D341Med (cell line): ENCODE measurements at places on chromosomes 11 and 22.

DNA sequence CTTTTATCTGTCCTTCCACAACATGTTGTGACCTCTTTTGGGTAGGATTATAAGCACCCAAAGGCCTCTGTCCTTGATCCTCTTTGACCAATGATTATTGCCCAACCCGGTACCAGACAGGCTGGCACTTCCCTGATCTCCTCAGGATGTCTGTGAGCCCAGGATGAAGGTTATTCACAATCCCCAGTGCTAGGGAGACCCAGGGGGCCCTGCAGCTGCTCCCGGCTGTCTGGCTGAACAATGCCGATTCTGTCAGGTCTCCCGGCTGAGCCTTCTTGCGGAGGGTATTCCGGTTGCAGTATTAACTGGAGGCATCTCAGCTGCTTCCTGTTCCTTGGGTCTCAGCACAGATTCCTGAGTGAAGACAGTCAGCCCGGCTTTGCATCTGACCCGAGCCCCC is 71.2 kb upstream of the CDON start:
- DNase-seq: no peak

- no peak for DNase-seq
Measured at GRCh38 chr11:134144744-134145143, 75.9 kb downstream of the JAM3 start.

- DNase-seq: no peak
Measured at GRCh38 chr11:59545179-59546020, 34.1 kb downstream of the OR4D9 start.

DNA sequence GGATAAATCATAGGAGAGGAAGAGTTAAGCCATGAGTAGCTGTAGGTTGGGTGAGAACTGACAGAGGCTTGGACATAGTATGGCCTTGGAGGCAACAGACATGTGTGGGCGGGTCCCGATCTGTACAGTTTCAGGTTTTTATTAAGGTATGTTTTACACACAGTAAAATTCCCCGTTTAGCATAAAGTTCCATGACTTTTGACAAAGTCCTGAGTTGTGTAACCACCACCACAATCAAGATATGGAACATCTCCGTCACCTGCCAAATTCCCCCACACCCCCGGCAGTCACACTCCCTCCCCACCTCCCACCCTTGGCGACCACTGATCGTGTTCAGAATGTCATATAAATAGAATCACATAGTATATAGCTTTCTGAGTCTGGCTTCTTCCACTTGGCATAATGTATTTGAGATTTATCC is 68.1 kb downstream of the GRIK4 start:
- no peak for DNase-seq

DNA sequence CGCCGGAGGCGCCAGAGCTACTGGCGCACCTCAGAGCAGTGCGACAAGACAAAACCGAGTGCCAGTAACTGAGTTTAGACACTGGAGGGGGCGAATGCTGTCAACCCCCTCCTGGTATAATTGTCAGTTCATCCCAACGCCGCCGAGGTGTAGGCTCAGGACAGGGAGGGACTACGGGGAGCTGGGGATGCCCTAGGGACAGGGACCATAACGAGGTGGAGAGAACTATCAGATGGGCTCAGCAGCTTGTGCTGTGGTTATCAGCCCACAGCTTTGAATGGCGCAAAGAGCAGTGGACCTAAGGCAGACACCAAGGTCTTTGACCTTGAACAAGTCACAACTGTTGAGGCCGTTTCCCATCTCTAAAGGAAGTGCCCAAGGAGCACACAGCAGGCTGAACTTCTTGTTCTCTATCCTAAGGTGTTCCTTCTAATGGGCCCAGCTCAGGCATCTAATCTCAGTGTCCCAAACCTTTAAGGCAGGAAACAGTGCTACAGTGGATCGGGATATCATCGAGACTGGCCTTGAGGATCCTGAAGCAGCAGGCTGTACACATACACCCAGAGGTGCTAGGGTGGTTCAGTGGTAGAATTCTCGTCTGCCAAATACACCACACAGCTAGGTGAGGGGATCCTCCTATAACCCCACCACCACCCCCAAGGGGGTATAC is 958 bp upstream of the TUT1 start:
- no peak for DNase-seq

DNA sequence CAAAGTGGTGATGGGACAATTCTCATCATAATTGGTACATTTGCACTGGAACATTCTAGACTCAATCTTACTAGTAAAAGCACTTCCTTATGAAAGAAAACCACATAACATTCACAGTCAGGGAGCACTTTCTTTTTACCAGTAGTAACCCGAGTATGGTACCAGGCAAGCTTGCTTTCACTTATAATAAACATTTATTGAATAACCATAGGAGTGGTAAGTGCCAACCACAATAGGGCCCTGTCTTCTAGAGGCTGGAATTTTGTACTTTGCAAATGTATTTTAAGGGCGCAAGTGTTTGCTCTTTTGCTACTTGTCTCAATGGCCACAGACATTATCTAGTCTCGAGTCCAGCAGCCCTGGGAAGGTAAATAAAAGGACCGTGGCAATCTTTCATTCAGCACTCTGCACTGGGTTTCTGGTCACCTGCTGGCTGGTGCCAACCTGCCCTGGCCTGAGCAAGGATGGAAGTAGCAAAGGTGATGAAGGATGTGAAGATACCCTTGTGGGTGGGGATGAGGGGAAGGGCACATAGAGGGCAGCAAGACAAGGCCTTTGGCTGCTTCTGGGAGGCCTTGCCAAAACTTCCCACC is 24.2 kb downstream of the C22orf31 start:
- DNase-seq: no peak

DNA sequence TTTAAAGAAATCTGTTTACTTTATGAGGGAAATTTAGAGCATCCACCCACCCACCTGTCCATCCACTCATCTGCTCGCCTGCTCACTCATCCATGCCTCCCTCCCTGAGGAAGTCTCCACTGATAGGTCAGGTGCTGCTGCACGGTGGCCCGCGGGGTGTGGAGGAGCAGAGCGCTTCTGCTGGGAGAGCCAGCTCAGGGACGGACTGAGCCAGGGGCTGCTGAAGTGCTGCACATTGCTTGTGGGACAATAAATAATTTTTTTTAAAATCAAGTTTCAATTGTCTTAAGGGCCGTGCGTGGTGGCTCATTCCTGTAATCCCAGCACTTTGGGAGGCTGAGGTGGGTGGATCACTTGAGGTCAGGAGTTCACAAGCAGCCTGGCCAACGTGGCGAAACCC is 148.9 kb downstream of the TBC1D22A start:
- DNase-seq: no peak

- DNase-seq: no peak
Measured at GRCh38 chr11:131710511-131710910, 340.1 kb downstream of the NTM start.

DNA sequence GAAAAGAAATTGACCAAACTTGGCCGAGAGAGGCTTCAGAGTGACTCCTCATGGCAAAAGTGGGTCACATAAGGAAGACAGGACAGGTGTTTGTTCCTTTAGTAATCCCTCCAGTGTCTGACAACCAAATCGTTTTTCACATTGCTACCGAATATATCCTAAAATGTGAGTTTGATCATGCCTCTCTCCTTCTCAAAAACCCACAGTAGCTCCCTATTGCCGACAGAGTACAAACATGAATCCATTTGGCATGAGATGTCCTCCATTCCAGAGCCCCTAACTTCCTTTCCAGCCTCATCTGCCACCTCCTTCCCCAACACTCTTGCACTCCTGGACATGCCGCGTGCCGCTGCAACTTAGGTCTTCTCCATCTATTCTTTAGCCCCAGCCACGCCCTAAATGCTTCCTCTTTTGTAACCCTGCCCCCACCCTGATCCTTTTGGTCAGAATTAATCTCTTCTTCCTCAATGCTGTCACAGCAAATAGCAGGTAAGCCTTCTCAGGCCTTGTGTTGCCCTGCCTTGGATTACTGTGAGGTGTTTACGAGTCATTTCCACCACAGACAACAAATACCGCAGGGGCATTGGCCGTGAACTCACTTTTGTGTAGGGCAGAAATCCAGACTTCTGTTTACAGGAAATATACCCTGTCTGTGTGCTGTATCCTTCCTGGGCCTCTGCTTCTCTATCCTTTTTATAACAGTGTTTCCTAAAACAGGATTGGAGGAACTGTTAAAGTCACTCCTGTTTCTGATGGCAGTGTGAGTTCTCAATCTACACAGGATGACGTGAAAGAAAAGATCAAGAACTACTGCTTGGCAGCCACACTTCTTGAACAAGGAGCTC is 66.0 kb upstream of the FTH1 start:
- no peak for DNase-seq

DNA sequence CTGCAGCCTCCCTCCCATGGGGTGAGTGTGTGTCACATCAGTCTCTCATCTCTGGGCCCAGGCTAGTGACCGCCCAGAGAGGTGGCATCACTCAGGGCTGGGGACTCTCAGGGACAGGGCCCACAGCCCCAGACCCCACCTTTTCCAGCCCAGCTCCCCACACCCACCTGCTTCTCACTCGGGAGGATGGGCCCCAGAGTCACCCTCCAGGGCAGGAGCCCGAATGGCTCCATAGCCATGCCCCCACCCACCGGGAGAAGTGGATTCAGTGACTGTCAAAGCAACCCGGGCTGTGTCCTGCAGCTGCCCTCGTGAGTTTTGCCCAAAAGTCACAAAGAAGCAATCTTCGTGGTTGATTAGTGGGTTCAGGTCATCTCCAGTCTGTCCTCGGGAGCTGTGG is 26.0 kb downstream of the PARVG start:
- DNase-seq: peak; percentile 4

GRCh38 chr11:14673824-14674405 is 30.3 kb downstream of the PDE3B start:
- no peak for DNase-seq

GRCh38 chr11:130553306-130553705 is 104.9 kb downstream of the ADAMTS15 start:
- DNase-seq: no peak
